Stimulated activated CD4-positive, alpha-beta T cell treated with anti-CD3 and anti-CD28 coated beads, Interleukin-1b, Interleukin-23, amount 100 ng/mL, for 1 hour (primary cell): ENCODE measurements at places on chromosomes 6 and 20.

DNA sequence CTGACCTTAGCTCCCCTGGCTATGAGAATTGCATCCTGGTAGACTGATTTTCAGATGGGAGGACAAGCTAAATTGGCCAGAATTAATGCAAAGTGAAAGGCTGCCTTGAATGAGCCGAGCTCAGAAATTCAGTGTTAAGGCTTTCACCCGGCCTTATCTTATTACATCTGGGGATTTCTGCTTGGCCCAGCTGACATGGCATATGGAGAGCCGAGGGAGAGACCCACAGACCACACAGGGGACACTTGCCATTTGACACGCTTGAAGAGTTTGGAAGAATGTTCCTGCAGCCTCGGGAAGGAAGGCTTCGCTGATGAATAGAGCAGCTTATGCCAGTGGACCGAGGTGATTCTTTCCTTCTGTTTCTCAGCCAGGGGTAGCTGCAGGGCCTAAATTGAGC is 9.0 kb downstream of the MOCS3 start:
- DNase-seq: no peak

DNA sequence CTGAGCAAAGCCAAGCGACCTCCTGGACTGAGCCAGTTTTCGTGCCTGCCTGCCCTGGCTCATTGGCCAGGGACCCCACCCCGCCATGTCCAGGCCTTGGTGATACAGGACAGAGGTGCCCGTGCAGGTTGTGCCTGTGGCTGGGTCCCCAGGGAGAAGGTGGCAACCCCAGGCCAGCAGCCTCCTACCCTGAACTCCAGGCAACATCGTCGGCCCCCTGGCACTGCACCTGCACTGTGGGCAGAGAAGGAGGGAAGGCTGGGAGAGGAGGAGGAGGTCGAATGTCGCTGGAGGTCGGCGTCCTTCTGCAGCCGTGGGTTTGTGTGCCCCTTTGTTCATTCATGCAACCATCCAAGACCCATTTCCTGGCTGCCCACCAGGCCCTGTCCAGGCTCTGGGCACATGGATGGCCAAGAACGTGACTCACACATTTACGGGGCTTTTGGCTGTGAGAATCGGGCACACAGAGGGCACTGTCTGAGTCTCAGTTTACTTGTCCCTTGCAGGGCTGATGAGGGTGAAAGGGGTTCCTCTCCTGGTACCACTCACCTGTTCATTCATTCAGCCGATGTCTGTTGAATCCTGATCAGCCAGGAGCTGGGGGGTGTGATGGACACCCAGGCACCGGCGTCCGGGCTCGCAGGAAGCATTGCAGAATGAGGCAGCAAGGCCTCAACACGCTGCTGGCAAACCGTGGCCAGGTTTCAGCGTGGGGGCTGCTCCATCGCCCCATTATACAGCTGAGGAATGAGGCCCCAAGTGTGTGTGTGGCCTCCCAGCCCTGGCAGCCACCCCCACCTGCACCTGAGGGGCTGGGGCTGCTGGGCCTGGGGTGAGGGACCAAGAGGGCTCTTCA is 2.3 kb upstream of the RBBP8NL start:
- DNase-seq: no peak

DNA sequence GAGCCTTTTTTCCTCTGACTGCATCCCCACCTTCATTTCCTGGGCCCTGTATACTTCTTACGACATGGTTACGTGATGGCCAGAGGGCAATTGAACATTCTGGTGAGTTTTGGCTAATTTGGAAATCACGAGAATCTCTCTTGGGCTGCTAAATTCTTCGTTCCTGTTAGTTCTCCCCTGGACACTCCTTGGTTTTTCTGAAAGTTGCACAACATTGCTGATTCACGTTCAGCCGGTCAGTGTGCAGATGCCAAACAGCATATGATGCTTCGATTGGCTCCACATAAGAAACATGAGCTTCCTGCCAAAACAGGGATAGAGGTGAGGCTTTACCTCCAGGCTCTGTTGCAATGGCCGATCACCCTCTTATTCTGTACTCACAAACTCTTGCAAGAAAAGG is 119.4 kb upstream of the LY86 start:
- no peak for DNase-seq

DNA sequence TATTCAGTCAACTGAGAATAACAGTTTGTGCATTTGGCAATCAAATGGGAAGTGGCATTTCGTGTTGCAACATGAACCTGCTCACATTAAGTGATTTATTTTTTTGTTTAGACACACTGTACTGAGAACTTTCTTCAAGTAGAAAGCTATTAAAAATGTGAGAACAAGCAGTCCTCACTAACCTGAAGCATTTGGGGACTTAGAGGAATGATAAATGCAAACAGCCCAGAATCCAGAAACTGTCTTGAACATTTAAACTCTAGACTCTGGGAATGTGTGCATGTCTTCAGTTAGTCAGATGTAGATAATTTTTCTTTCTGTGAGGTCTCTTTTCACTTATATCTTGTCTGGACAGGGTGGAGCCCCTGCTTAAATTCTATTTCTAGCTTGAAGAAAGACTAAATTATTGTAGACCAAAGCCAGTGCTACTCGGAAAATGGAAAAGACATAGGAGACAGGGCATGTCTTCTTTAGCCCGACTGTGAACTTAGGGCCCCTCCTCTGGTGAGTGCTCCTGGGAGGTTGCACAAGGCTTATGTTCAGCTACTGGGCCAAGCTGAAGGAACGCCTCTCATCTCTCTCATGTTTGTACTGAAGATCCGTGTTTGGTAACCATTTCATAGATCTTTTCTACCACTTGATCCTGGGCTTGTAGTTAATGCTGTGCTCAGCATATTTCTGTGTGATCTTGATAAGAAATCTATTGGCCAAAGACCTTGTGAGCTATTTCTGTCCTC is 70.1 kb downstream of the SLX4IP start:
- DNase-seq: no peak

- DNase-seq: no peak
Observed at GRCh38 chr20:10469056-10469455, 34.0 kb downstream of the SLX4IP start.

- no peak for DNase-seq
Observed at GRCh38 chr20:1371202-1371782, 21.6 kb downstream of the FKBP1A start.

- DNase-seq: no peak
Observed at GRCh38 chr6:128150376-128150775, 249.5 kb upstream of the THEMIS start.

DNA sequence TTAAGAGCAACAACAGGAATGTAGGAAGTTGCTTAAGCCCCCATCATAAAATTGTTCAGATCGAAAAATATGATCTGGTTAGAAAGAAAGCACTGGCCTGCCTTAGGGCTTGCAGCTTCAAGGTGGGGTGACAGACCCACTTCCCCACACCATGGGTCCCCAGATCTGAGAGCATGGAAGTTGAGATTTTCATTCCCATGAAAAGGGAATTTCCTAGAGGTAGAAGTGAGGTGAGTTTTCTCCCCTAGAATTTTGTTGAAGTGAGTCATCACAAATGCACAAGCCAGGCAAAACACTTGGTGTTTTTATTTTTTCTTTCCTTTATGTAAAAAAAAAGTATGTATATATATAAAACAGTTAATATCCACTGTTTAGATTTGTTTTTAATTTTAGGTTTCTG is 213.6 kb upstream of the SUPT3H start:
- no peak for DNase-seq

GRCh38 chr20:4563031-4563430 is 158.7 kb upstream of the PRND start:
- no peak for DNase-seq

- no peak for DNase-seq
Observed at GRCh38 chr6:49462071-49462470, 982 bp downstream of the MMUT start.

- no peak for DNase-seq
Observed at GRCh38 chr20:36606158-36607066, 833 bp downstream of the RAB5IF start.

- DNase-seq: no peak
Observed at GRCh38 chr6:156809034-156809433, 31.9 kb downstream of the ARID1B start.

- DNase-seq: no peak
Observed at GRCh38 chr6:48475275-48475674, 364.3 kb upstream of the PTCHD4 start.

GRCh38 chr6:47203266-47203937 is 106.3 kb downstream of the TNFRSF21 start:
- DNase-seq: no peak

DNA sequence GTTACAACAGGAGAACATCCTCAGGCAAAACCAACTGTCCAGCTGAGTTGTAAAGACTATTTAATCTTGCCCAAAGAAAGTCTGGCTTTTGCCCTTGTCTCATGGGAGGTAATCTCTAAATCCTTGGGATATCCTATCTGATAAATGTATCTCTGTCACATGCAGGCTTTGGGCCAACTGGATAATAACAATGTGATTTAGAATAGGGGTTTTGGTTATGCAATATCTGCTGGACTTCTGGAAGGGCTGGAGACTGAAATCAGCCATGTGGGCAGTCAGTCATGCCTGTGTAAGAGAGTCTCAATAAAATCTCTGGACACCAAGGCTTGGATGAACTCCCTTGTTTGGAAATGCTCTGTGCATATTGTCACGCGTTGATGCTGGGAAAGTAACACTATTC is 56.3 kb upstream of the PRL start:
- DNase-seq: no peak

- DNase-seq: no peak
Observed at GRCh38 chr6:13355043-13355945, 27.0 kb upstream of the TBC1D7 start.

DNA sequence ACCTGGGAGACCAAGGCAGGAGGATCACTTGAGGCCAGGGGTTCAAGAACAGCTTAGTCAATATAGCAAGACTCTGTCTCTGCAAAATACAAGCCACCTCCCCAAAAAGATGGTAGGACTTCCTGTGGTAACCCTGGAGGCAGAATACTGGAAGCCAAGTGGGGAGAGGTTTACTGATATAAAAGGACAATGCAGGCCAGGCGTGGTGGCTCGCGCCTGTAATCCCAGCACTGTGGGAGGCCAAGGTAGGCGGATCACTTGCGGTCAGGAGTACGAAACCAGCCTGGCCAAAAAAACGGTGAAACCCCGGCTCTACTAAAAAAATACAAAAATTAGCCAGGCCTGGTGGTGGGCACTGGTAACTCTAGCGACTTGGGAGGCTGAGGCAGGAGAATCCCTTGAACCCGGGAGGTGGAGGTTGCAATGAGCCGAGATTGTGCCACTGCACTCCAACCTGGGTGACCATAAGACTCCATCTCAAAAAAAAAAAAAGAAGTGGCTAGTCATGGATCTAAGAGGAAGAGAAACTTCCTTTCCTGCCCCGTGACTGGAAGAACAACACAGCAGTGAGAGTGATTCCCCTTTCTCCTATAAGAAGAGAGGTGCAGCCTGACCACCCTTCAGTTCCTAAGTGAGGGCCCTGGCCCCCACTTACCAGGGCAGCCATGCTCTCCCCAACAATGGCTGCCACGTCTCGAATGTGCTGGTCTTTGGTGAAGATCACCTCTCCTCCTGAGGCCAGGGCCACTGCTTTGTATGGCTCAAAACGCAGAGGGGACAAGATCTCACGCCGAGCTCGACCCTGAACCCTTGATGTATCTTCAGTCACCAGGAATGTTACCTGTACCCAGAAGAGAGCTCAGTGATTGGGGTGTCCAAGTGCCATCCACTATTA is 6.2 kb downstream of the SAPCD1 start:
- no peak for DNase-seq
